ENCODE measurements at places on chromosomes 16 and 17.

DNA sequence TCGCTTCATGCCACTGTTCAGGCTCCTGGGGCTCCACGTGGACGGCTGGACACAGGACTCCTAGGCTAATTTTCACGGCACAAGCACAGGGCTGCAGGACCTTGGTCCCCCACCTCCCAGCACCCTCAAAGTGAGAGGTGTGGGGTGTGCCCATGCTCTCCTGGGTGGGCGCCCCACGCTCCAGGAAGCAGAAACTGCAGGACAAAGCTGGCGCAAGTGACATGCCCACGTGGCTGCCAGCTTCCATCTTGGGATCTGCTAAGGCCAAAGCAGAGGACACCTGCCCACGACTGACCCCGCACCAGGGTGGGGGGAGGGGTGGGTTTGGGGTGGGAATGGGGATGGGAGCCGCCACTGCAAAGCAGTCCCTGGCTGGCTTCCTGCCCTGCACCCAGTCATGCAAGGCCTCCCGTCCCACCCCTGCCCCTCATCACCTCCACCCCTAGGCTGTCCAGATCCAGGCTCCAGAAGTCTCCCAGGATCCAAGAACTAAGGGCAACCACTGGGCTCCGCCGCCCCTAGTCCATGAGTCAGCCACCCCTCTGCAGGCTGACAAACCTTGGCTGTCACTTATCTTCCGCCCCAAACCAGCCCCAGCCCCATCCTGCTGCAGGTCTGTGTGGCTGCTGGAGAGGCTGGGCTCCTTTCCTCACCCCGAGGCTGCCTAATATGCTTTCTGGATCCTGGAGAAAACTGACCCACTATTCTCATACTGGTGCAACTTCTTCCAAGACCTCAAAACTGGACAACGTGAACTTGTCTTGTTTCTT, 11.1 kb downstream of the USP6 start:
- DNase-seq = no peak

DNA sequence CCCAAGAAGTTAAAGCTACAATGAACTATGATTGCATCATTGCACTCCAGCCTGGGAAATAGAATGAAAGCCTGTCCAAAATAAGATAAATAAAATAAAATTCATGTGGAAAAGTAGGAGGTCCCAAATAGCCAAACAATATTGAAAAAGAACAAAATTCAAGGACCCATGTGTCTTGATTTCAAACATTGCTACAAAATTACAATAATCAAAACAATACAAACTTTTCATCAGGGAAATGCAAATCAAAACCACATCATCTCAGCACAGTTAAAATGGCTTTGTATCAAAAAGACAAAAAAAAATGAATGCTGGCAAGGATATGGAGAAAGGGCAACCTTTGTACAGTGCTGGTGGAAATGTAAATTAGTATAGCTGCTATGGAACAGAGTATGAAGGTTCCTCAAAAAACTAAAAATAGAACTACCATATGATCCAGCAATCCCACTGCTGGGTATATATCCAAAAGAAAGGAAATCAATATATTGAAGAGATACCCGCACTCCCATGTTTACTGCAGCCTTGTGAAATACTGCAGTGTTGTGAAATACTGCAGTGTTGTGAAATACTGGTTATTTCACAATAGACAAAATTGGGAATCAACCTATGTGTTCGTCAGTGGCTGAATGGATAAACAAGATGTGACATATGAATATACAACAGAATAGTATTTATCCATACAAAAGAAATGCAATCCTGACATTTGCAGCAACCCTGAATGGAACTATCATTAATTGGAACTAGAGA, 24.5 kb upstream of the ZNF287 start:
- DNase-seq = no peak

GRCh38 chr17:41176744-41177387, 1.2 kb downstream of the KRTAP4-2 start:
- no peak for DNase-seq

DNA sequence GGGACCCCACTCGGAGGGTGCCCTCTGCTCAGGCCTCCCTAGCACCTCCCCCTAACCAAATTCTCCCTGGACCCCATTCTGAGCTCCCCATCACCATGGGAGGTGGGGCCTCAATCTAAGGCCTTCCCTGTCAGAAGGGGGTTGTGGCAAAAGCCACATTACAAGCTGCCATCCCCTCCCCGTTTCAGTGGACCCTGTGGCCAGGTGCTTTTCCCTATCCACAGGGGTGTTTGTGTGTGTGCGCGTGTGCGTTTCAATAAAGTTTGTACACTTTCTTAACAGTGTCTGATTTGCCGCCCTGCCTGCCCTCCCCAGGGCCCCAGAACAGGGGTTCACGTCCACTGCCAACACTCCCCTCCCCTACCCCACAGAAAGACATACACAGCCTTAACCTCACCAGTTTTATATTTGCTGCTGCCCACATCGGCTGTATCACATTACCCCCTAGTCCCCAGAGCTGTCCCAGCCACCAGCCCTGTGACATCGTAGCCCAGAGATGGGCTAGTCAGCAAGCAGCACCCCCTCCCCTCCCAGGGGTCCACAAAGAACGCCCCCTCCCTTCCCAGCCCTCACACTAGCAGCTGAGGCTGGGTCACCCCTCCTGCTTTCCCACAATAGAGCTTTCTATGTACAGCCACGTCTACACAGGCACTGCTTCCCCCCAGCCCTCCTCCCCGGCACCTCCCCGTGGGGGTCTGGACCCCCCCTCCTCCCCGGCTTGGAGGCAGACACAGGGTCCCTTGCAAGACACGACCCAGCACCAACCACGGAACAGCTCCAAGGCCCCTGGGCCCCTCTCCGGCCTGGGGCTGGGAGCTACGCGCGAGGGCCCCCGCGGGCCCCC, 7.9 kb downstream of the GRN start:
- DNase-seq = no peak

DNA sequence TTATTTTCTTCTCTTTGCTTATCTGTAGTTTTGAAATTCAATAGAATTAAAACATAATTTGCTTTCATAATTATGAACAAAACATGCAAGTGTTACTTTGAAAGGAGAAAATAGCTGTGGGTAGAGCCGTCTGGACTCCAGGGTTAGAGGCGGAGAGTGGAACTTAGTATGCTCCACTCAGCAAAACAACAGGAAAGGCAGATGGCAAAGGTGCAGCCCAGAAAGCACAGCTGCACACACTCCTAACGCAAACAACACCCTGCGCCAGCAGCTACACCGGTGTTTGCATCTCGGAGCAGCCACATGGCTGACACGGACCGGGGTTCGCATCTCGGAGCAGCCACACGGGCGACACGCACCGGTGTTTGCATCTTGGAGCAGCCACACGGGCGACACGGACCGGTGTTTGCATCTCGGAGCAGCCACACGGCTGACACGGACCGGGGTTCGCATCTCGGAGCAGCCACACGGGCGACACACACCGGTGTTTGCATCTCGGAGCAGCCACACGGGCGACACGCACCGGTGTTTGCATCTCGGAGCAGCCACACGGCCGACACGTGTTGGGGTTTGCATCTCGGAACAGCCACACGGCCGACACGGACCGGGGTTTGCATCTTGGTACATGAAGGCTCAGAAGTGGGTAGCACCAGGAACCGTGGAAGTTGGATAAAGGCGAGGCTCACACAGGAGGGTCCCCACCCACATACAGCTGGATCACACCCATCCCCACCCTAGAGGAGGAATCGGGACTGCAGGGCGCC, 12.2 kb upstream of the CAPN15 start:
- DNase-seq = no peak

GRCh38 chr16:52404546-52404945, 142.4 kb downstream of the TOX3 start:
- no peak for DNase-seq

- no peak for DNase-seq
Measured at GRCh38 chr17:40659911-40660310, 5.1 kb downstream of the KRT222 start.

- DNase-seq = no peak
Measured at GRCh38 chr17:50858486-50859225, 7.5 kb downstream of the TOB1 start.

GRCh38 chr17:45293413-45294211, 23.2 kb downstream of the MAP3K14 start:
- no peak for DNase-seq

DNA sequence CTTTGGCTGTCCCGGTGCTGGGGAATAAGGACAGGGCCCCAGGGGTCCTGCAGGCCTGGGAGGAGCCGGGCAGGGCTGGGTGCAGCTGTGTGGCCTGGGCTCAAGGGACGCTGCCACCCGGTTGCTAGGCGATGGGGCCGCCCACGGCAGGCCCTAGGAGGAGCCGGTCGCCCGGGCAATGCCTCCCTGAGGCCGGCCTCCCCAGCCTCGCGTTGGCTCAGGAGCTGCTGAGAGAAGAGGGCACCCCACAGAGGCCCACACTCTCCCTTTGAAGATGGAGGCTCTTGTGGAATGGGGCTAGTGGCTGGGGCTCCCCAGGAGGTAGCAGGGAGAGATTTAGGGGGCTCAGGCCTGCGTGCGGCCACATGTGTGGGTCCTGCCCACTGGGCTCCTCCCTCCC, at the start of gene CIBAR2:
Gene CIBAR2, minus strand, starts transcription at position 109 of the 400 bp plus-strand sequence. CDS start 120 bp downstream, outside the sequence.
- DNase-seq = no peak

GRCh38 chr16:86533076-86533475, 22.0 kb downstream of the MTHFSD start:
- no peak for DNase-seq

- DNase-seq = peak; percentile 45
Measured at GRCh38 chr16:75305364-75306098, 54.1 kb upstream of the BCAR1 start.

- DNase-seq = no peak
Measured at GRCh38 chr17:53996890-53997289, 174.2 kb downstream of the KIF2B start.

DNA sequence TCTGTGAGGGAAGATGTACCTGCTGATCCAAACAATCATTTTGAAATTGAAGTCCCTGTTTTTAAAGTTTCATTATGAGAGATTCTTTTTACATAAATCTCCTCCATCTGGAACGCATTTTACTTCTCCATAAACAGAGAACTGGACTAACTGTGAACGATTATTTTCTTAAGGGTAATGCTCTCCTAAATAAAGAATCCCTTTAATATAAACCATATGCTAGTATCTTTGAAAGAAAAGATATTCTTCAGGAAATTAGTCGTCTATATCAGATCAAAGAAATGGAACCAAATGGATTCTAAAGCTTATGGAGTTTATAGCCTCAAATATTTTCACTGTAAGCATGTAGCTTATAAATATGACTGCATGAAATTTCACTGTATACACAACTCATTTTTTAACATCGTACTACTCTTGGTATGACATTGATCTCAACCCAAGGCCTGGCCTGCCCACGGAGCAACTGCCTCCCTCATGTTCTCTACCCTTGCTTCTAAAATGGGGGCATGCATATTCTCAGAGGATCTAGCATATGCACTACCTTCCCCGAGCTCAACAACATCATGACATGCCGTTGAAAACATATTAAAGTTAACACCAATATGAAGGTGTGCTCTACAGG, 66.4 kb downstream of the MYH10 start:
- DNase-seq = no peak

- DNase-seq = no peak
Measured at GRCh38 chr17:75645501-75645888, 12.3 kb downstream of the SMIM5 start.
